Stimulated activated naive CD4-positive, alpha-beta T cell (primary cell): ENCODE measurements at places on chromosomes 13 and 19.

DNA sequence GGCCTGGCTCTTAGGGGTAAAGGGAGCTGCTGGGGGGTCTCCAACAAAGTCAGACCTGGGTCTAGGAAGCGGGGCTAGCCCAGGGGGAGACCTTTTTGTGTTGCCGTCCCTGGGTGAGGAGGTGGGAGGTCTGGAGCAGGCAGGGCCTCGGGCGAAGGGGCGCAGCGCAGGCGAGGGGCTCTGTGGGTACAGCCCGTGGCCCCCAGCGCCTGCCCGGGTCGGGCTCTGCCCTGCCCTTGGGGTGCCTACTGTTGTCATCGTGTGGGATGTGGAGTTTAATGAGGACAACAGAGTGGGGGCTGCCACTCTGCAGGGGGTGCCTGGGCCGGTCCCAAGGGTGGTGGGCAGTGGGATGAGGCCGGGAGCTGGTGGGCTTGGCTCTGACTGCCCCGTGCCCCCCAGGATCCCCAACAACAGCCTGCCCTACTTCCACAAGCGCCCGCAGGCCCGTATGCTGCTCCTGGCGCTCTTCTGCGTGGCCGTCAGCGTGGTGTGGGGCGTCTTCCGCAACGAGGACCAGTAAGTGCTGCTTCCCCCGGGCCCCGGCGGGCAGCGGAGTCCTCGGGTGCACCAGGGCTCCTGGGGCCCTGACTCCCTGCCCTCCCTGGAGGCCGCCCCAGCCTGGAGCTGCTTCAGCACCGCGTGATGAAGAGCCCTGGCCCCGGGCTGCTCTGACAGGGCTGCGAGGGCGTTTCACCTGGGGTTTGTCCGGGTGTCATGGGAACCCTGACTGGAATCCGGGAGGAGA lies 12.2 kb downstream of the SPPL2B start:
- DNase-seq: no peak

- no peak for DNase-seq
Observed at GRCh38 chr19:58170860-58171259, 12.0 kb upstream of the ZNF274 start.

- no peak for DNase-seq
Observed at GRCh38 chr13:102392481-102393209, 9.2 kb downstream of the FGF14 start.

- DNase-seq: no peak
Observed at GRCh38 chr13:64506246-64506645, 2723.9 kb downstream of the PCDH9 start.
